CMK (cell line): ENCODE measurements at places on chromosomes 4 and X.

- no peak for DNase-seq
Observed at GRCh38 chrX:152927858-152928760, 30.2 kb downstream of the ZNF185 start.

DNA sequence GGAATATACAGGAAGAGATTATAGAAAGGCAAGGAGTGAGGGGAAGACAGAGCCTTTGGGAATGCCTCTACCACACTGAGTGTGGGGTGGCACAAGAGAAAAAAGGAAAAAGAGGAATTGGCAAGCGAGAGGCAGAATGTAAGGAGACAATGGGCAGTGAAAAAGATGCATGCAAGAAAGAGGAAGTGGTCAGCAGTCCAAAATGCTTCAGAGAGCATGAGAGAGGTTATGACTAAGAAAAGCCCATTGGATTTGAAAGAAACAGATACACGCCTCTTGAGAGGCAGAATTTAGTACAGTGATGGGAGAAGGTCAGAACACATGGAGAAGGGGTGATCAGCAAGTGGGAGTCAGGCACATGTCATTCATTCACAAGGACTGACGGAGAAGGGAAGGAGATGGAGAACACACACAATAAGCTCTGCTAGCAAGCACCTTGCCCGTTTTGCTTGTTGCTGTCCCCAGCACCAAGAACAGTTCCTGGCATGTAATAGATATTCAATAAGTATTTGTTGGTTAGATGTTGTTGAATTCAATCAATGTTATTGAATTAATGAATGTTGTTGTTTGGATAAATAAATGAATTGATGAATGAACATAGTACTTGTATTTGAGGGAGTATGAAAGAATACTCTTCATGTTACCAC lies 6.3 kb downstream of the DCHS2 start:
- no peak for DNase-seq

- no peak for DNase-seq
Observed at GRCh38 chr4:124943938-124944337, 231.4 kb upstream of the ANKRD50 start.

GRCh38 chrX:45623266-45623665 lies 422.6 kb upstream of the DIPK2B start:
- DNase-seq = no peak

- DNase-seq = no peak
Observed at GRCh38 chrX:38548508-38548907, 12.8 kb upstream of the TSPAN7 start.

DNA sequence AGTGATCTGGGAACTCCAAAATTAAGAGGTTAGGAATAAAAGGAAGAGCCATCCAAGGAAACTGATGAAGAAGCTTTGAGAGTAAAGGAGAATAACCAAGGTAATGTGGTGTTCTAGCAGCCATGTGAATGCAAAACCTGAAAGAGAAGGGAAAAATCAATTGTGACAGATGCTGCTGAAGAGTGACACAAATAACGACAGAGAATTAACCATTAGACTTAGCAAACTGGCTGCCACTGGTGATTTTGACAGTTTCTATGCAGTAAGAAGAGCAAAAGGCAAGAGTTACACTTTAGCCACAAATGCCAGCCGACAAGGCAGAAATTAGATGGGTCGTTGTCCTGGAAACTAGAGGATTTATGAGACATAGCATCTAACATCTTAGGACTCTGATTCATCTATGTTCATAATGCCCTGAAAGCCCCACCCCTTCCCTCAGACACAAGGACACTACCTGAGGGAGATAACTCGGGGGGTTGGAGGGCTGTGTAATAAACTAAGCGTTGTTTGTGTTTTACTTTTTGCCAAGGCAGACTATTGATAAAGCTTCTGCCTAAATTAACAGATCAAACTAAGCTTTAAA lies 13.0 kb upstream of the TMEM144 start:
- no peak for DNase-seq

GRCh38 chr4:67749286-67749685 lies 4.9 kb downstream of the GNRHR start:
- DNase-seq = no peak

DNA sequence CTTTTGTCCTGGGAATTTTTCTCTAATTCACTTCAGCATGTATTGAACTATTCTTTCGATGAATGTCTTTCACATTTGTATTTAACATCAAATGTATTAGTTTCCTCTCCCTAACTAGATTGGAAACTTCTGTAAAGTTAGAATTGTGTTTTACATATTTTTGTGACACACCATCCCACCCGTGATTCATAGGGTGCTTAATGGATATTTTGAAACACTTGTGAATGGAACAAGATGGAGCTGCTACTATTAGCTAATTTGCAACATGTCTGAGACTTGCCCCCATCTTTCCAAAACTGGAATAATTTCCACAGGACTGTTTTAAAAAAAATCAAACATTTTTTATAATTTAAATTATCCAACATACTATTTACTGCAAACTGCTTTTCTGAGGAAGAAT lies 30.2 kb upstream of the GNPDA2 start:
- DNase-seq = no peak

DNA sequence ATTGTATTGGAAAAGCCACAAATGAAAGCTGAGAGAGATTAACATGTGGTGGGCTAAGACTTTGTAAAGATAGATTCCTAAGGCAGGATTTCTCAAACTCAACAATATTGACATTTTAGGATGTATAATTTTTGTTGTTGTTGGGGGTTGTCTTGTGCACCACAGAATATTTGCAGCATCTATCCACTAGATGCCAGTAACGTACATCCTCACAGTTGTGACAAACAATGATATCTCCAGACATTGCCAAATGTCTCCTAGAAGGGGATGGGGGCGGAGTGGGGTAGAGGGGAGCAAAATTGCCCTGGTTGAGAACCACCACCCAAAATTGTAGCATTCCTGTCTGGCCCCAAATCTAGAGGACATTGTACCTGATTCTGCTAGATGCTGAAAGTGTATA lies 14.7 kb upstream of the CBR4 start:
- no peak for DNase-seq

- no peak for DNase-seq
Observed at GRCh38 chrX:109356684-109357083, 125.2 kb downstream of the GUCY2F start.

- DNase-seq = no peak
Observed at GRCh38 chr4:153248641-153249198, 44.5 kb downstream of the TRIM2 start.

DNA sequence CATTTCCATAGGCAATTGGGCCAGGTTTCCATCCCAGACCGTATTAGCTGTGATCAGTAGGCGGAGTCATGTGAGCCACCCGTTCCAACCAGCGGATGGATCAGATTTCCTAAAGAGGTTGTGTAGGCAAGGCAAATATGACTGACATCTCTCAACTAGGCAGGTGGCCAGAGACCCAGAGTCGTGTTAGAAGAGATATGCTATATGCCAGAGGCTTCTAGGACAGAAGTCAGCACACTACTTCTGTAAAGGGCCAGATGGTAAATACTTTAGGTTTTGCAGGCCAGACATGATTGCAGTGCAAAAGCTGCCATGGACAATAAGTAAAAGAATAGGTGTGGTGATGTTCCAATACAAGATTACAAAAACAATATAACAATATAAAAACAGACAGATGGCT lies 788.4 kb downstream of the RPA4 start:
- DNase-seq = no peak

DNA sequence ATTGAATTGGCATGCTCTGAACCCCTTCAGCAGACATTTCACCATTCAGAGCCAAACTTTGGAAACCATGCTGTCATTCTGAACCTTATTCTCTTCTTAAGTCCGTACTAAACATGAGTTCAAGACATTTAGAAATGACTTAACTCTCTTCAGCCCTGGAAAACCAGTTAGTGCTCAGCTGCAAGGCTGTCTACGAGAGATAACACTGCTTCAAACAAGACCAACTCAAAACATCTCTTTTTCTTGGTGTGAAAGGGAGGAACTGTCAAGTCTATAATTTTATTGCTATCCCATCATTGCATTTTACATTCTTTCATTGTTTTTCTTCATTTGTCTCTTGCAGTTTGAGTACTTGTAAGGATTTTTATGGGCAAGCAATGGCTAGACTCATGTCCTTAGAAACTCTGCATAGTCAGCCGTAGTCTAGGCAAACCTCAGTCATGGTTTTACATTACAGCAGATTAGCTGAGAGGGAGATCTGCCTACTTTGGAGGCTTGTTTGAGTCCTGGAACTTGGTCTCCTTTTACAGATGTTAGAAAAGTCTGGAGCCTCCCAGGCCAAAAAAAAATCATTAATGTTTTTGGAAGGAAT lies 120.6 kb upstream of the JADE1 start:
- no peak for DNase-seq

DNA sequence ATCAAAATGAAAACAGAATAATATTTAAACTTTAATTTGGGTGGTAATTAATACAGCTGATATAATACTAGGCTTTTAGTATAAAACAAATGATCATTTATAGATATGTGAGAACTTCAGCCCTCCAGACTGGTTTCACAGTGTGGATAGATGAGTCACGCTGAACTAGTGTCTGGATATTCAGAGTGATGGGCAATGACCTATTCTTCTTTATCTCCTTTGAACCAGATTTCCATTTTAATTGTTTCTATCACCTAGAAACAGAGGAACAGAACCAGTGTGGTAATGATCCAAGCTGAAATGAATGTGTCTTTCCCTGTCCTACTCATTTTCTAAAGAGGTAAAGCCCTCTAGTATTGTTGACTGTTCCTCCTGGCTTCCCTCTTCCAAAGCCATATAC lies 155.2 kb upstream of the GK2 start:
- no peak for DNase-seq

DNA sequence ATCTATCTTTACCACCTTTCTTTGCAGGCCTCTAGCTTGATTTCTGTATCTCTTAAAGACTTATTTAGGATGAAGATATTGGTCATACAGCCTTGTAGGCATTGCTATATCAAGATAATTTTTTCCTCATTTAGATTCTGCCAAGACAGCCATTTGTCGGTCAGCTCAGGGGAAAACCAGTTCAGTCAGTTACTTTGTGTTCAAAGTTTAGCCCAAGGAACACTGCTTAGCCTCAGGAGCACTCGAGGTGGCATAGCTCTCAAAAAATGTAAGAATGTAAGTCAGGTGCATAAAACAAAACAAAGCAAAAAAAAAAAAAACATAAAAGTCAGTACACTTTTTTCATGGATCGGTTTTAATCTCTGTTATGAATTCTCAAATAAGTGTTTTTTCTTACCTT lies 43.4 kb downstream of the NRK start:
- DNase-seq = no peak

DNA sequence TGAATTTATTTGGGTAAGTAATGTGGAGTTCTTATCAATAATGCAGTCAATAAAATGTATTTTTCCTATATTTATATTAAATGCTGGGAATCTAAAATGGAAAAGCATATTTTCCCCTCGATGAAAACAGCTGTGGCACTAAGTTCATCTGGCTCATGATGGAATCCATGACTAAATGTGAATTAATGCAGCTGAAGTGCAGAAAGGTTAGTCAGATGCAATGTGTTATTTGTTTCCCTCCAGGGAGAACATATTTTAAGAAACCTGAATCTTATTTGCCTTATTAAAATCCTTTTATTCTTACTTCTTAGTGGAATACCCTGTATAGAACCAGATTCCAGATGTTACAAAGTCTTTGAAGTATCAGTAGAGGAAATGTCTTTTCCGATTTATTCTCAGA lies 247.9 kb downstream of the ARHGAP24 start:
- no peak for DNase-seq

DNA sequence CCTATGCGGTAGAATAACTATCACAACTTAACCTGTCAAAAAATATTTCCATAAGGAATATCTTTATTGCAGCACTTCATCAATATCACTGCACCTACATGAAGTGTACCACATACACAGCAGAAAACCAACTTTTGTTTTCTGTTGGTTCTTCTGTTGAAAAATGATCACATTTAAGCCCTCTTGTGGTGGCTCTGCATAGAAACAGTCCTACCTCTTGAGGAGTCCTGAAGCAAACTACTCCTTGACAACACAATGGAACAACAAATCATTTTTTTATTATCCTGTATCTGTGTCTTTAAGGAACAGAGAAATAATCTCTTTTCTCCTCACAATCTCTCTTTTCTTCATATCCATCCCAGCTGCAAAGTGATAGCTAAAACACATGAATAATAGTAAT lies 39.8 kb upstream of the ATOH1 start:
- DNase-seq = peak; percentile 32

DNA sequence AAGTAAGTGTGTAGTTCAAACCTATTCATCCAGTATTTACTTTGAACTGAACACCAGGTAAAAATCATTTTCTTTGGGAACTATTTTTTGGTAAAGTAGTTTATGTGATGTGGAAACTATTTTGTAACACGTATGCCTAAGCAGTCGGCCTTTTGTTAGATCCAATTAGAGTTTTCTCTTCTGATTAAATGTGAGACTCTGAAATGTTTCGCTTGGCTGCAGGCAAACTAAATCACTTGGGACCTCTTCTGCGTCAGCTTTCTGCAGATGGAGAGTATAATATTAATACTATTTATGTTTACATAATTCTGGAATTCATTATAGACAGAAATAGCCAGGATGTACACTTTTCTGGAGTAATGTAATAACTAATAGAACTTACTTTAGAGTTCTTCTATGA lies 46.9 kb downstream of the BMPR1B start:
- no peak for DNase-seq

- DNase-seq = no peak
Observed at GRCh38 chrX:23598575-23598974, 68.7 kb upstream of the PRDX4 start.

GRCh38 chr4:32775049-32775448 lies 2054.9 kb downstream of the PCDH7 start:
- no peak for DNase-seq

- no peak for DNase-seq
Observed at GRCh38 chrX:107654872-107655761, 26.8 kb downstream of the PRPS1 start.

DNA sequence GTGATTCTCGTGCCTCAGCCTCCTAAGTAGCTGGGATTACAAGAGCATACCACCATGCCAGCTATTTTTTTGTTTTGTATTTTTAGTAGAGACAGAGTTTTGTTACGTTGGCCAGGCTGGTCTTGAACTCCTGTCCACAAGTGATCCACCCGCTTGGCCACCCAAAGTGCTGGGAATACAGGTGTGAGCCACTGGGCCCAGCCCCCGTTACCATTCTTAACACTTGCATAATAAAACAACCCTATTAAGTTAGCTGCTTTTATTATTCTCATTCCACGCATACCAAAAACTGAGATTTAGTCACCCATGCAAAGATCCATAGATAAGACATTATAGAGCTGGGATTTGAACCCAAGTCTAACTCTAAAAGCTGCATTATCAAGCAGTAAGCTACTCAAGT lies 6.0 kb upstream of the TEX13A start:
- no peak for DNase-seq

DNA sequence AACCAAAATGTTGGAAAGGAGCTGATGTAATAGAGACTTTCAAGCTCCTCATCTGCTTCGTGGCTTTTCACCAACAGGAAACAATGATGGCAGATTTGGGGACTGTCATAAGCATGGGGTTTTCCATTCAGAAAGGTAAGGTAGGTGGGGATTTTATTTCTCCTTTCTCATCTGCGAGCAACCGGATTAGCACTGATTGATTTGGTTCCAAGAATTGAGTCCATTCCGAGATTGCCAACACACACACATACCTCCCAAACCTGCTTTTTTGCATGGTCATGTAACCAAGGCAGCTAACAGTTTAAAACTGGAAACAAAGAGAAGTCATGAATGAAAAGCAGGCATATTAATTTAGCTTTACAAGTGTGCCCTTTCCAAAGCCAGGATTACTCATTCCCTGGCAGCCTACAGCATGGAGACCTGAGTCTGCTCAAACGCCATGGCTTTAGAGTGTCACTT lies 63.0 kb upstream of the LNX1 start:
- no peak for DNase-seq
